ENCODE measurements at places on chromosomes 5 and 9.

- DNase-seq = no peak
These were observed 311.7 kb upstream of the HAPLN1 start for GRCh38 chr5:84032324-84032723.

- no peak for DNase-seq
These were observed 47.7 kb downstream of the COL23A1 start for GRCh38 chr5:178542455-178542854.

- no peak for DNase-seq
These were observed 1146.3 kb downstream of the MAT2B start for GRCh38 chr5:164651546-164652275.

DNA sequence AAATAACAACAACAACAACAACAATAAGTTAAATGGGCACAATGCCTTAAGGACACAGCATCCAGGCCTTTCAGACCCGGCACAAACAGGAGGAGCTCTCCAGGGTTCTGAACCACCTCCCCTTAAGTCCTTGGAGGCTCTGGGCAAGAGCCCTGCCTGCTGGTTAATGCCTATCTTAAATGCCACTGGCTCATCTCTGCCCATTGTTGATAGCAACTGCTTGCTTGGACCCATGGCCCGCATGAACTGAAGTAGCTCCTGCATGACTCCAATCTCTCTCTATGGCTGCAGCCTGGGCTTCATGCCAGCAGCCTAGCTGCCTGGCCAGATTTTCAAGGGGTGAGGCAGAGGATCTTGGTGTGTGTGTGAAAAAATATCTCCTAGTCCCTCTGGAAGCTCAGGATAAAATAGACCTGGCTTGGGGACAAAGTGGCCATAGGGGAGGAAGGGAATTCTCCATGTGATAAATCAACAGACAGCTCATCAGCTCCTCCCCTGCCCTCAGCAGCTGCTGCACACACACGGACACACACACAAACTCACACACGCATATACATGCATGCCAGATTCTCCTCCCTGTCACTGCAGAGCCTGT is 27.4 kb downstream of the FAM219A start:
- peak; percentile 76 for DNase-seq

DNA sequence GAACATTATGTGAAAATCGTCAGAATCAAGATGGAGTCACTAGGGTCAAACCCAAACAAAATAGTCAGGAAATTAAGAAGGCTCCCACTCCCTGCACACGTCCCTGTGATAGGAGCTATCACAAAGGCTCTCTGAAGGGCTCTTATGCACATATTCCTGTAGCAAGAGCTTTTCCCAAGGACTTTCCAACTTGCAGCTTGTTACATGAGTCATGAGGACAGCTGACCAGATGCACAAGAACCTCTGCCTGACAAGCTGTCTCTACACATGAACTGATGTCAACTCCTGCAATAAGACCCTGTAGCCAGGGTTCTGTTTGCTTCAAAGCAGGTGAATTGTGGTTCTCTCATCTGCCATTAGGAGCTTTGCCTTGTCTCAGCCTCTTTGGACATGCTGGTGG is 122.4 kb downstream of the OLFM1 start:
- DNase-seq = no peak

DNA sequence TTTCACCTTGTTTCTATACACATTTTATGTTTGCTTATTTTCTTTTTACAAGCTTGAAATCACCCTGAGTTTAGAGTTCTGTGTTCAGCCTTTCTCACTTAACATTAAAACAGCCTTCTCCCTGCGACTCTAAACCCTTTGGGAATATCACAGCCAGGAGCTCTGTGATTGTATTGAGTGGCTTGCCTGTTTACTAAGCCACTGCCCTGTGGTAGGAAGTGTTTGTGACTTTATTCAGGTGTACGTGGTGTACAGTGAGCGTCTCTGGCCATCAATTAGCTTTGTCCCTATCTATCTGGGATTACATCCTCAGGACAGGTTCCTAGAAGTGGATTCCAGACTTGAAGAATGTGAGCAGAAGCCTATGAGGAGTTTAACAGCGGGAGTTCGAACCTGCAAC is 11.0 kb upstream of the NEURL1B start:
- no peak for DNase-seq

DNA sequence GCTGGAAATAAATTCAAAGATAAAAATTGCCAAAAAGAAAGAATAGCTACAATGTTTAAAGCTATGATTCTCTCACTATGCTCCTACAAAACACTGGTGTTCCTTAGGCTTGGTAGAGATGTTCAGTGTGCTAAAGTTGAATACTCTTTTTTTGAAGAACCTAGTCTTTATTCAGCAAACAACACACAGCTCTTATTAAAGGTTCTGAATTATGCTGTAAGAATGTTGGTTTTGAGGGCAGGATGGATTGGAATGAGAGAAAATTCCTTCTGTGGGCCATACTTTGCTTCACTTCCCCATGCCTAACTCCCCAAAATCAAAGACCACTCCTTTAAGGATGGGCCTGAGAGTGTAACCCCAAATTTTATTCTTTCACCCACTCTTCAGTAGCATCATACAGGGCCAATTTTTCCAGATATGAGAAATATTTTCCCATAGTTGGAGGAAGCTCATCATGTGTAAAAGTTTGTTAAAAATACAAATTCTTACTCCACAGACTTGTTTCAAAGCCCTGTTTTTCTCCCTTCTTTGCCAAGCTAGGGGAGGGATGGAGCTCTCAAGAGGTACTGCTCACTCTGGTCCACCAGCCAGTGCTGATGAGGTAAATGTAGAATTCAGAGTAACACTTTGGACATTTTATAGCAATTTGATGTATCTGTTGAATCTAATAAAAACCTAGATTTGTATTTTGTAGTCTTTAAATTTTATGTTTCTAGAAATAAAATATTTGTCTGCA is 99.3 kb downstream of the GDNF start:
- no peak for DNase-seq

DNA sequence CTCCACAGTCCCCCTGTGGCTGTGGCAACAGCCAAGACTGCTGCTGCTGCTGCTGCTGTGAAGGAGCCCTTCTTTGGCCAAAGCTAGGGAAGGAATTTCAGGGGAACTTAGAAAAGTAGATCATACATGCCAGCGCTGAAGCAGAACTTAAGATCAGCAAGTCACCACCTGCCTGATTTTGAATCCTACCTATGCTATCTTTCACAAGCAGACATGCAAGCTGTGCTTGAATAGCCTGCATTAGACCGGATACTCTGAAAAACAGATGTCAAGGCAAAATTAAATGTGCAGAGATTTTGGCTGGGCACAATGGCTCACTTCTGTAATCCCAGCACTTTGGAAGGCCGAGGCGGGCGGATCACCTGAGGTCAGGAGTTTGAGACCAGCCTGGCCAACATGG is 99.3 kb upstream of the ZNF366 start:
- DNase-seq = no peak

DNA sequence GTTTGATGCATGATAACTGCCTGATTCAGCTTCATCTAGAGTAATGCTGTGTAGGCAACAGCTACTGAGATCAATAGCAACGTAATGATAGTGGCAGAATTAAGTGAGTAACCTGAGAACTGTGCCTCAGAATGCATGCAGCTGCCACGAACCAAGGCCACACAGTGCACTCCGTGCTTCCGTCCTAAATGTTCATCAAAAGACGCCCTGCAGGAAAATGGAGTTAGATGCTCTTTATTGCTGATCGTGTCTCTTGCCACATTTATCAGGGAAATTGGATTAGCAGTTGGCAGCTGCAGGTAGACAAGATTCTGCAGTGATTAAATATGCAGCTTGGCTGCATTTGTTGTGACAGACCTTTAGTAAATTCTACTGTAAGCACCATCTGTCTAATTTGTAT is 107.7 kb upstream of the TLX3 start:
- no peak for DNase-seq

DNA sequence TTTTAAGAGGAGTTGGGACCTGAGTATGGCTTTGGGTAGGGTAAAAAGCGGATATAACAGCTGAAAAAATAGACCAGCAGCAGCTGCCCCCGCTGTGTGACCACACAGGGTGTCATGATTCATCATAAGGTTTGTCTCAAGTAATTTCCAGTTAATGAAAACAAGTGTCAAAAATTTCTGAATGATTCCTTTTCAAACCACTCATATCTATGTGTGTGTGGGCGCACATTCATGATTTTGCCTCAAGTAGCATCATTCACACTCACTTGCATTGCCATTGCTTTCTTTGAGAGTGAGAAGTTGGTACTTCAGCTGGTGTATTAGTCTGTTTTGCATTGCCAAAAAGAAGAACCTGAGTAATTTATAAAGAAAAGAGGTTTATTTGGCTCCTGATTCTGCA is 12.1 kb upstream of the TNFAIP8 start:
- no peak for DNase-seq

DNA sequence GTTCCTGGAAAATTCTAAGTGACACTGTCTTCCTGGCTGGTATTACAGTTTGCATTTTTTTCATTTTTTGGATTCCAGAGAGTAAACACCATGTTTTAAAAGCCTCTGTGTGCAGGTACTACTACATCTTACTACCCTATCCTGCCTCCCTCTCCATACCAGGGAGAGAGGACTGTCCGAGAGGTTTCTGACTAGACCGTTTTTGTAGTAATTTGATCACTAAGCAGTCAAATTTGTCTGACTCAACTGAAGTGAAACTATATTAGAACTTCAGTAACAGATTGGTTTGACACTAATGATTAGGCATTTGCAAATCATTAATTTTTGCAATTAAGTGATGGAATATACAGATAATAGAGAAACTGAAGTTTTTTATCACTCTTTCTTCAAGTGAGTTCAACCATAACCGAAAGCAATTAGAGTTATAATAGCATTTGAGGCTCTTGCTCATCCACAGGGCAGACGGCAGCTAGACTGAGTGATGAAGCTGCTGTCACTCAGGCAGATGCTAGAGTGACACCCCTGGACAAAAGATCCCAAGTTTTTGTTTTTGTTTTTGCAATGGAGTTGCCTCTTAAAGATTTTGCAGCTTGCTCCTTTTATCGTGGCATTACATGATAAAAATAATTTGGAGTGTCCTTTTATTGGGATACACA is 44.3 kb downstream of the SMARCA2 start:
- no peak for DNase-seq

Measured in hematopoietic multipotent progenitor cell treated with erythropoietin and hydrocortisone succinate and interleukin-3 and kit ligand, for 8 days (in vitro differentiated cells).